ENCODE measurements at places on chromosomes 7 and 10. TPM values are rescaled to one million over a fixed set of nuclear protein-coding genes. Genes with fewer than 3 reads are reported as not detected.

RAB19 gene
- 11.3 TPM for total RNA-seq

ANKRD61 gene
- 0.32 TPM for total RNA-seq

DNA sequence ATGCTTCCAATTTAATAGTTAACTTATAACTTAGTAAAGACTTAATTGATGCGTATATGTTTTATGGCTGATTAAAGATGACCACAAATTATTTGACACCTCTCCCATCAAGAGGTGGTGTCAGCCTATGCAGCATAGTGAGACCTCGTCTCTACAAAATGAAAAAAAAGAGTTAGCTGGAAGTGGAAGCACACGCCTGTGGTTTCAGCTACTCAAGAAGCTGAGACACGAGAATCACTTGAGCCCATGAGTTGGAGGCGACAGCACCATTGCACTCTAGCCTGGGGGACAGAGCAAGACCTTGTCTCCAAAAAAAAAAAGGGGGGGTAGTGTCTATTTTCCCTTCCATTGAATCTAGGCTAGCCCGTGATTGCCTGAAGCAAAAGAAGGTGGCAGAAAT is 99.1 kb upstream of the ABI1 start:
- DNase-seq, result no peak

DNA sequence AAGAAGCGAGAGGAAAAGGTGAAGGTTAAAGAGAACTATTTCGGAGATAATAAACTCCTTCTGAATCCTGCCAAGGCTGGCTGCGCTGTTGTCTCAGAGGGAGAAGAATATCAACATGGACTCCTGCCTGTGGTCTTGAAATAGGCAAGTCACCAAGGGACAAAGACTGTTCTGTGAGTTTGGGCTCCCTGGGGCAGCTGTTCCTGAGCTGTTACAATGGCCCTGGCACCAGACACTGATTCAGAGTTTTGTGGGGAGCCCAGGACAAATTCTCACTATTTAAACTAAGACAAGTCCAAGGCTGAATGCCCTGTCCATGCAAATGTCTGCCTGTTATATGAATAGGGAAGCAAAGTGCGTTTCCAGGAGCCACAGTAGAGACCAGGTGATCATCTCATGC is 81.4 kb downstream of the PRPF18 start:
- DNase-seq, result no peak
